ENCODE measurements at places on chromosomes 3 and 15. TPM values are rescaled to one million over a fixed set of nuclear protein-coding genes. Genes with fewer than 3 reads are reported as not detected.

Gene PATL2
- total RNA-seq, result 62.8 TPM

GRCh38 chr3:178446059-178446458 lies 90.2 kb upstream of the KCNMB2 start:
- DNase-seq, result no peak
- no peak overlapping the region for H3K27ac ChIP-seq
- H3K27me3 ChIP-seq, result no peaks in the 10 kb centered on the region
- no peaks in the 10 kb centered on the region for H3K36me3 ChIP-seq
- H3K4me1 ChIP-seq, result no peaks in the 10 kb centered on the region

- H3K4me1 ChIP-seq, result no peaks in the 10 kb centered on the region
- no peak overlapping the region for H3K27ac ChIP-seq
- no peaks in the 10 kb centered on the region for H3K27me3 ChIP-seq
- H3K36me3 ChIP-seq, result no peaks in the 10 kb centered on the region
- no peak for DNase-seq
Observed at GRCh38 chr3:167973901-167974300, 121.8 kb downstream of the GOLIM4 start.

- H3K27me3 ChIP-seq, result no peaks in the 10 kb centered on the region
- H3K36me3 ChIP-seq, result no peaks in the 10 kb centered on the region
Observed at GRCh38 chr15:49466119-49466518, 43.1 kb downstream of the FGF7 start.

Gene APOD
- total RNA-seq, result not detected
